Aorta (tissue), 5 donors: ENCODE measurements at places on chromosomes 4 and X. TPM values are rescaled to one million over a fixed set of nuclear protein-coding genes. Genes with fewer than 3 reads are reported as not detected.
A peak's percentile ranks its signal among the peaks of the same experiment; 100 is the strongest.

- no peak for DNase-seq
These were observed 105.5 kb upstream of the DDIT4L start for GRCh38 chr4:100295792-100296191.

GRCh38 chr4:95248720-95249425 is 299.9 kb downstream of the UNC5C start:
- DNase-seq, result no peak

GRCh38 chr4:160423879-160424451 is 1321.1 kb downstream of the RAPGEF2 start:
- no peak for DNase-seq

- DNase-seq, result peak; percentile 29
These were observed 18.9 kb downstream of the TMEM175 start for GRCh38 chr4:951186-951585.

CCDC120 gene
- 5.1 TPM for total RNA-seq

L1CAM gene
- total RNA-seq, result 11.6 TPM

CYBB gene
- 43.2 TPM for total RNA-seq
